Type B pancreatic cell (in vitro differentiated cells): ENCODE measurements at places on chromosomes 7 and 10. TPM values are rescaled to one million over a fixed set of nuclear protein-coding genes. Genes with fewer than 3 reads are reported as not detected.

GRCh38 chr7:10268034-10268433, 705.6 kb upstream of the PHF14 start:
- DNase-seq: no peak

GRCh38 chr10:132881186-132881920, 61.0 kb downstream of the CFAP46 start:
- DNase-seq: peak; percentile 60

PON3 gene
- 0.17 and 1.2 TPM in 2 replicates for total RNA-seq

DNA sequence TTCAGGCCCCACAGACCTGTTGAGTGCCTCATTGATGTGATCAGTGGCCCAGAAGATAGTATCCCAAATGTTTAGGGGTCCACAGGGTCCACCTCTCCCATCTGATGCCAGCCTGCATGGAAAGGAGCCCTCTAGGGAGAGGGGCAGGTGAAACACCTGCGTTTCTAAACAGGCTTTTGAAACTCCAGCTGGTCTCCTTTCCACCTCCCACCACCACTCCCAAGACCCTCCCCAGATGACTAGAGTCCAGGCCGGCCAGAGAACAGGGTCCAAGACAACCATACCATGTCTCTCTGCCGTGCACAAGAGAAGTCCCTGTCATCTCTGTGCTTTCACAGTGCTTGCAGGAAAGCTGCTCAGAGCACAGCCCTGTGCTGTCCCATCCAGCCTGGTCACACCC, 105.0 kb upstream of the NANOS1 start:
- peak; percentile 37 for DNase-seq

GRCh38 chr7:155984609-155985405, 172.5 kb upstream of the SHH start:
- peak; percentile 45 for DNase-seq

WAPL gene
- 41.3 and 42.4 TPM in 2 replicates for total RNA-seq

DNA sequence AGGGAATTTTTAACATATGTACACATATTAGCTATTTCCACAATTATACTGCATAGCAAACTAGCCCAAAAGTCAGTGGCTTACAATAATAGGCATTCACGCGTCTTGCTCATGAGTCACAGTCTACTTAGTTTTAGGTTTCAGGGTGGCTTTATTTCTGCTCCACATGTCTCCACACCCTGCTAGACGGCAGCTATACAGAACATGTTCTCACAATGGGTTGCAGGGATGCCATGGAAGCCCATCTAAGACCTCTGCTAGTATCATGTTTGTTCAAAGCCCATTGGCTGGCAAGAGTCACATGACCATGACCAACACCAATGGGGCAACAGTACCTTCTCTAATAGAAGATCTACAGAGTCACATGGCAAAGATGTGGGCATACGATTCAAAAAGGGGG, 96.3 kb upstream of the NEBL start:
- no peak for DNase-seq

STK17A gene
- 11.0 and 16.7 TPM in 2 replicates for total RNA-seq

GPC2 gene
- total RNA-seq: 20.6 and 53.3 TPM in 2 replicates

DNA sequence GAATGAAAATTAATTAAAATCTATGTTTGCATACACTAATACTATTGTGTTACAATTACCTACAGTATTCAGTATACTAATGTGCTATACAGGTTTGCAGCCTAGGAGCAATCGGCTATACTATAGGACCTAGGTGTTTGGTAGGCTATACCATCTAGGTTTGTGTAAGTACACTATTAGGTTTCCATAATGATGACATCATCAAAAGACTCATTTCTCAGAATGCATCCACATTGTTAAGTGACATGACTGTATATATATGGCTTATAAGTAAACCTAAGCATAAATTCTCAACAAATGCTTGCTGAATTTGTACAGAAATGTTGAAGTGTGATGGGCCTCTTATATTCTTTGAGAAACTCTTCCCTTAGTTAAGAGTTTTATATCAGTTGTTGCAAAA, 206.5 kb upstream of the ZWINT start:
- no peak for DNase-seq

GRCh38 chr10:115026056-115026745, 67.0 kb upstream of the ATRNL1 start:
- no peak for DNase-seq

- DNase-seq: no peak
Measured at GRCh38 chr7:51158211-51158610, 158.4 kb downstream of the COBL start.

- DNase-seq: no peak
Measured at GRCh38 chr7:106518967-106519366, 142.0 kb downstream of the CCDC71L start.

NODAL gene
- not detected in 2 replicates for total RNA-seq

DNA sequence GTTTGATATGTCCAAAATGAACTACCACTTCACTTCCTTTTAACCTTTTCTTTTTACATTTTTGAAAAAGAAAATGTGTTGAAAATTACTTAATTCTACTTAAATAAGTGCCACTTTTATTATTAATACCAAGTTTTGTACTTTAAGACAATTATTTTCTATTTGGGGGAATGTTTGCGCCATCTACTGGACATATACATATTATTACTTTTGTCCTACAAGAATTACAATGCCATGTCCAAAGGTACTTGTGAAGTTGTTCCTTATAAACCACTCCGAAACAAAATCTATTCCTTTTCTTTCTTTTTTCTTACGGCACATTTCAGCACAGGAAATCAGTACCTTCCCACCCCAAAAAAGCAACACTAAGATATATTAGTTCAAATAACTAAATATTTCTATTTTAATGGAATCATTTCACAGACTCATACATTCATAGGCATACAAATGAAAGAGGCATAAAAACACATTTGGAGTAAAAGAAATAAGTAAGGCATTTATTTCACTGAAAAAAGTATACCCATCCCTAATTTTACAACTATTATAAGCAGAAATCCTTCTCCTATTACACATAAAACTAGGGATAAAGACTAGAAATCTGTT, 169.9 kb downstream of the RNF133 start:
- DNase-seq: no peak

PTF1A gene
- 0.51 and 1.4 TPM in 2 replicates for total RNA-seq

GRCh38 chr10:103510791-103511752, 17.6 kb downstream of the NEURL1 start:
- no peak for DNase-seq

SAP25 gene
- 3.1 and 5.6 TPM in 2 replicates for total RNA-seq

DNA sequence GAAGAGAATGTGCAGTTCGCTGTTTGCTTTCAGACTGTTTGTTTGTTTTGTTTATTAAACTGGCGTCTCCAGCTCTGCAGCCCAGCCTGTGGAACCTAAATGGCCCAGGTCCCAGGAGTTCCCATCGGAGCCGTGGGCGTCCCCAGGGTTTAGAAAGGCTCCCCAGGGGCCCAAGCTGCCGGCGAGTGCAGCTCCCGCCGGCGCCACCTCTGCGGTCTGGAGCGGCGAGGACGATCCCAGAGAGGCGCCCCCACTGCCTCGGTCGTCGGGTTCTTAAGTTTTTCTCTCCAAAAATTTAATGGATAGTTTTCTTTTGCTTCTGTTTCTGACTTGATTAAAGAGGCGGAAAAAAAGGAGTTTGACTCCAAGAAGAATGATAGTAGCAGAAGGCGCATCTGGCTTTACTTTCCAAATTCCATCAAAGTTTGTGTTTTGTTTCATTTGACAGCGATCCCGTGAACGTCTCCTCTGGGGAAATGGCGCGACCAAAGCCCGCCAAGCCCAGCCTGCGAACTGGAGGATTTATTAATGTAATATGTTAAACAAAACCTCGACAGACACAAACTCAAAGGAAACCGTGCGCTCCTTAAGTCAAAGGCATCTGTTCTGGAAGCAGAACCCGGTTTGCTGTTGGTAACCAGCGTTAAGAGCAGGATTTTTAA, 718 bp upstream of the FZD1 start:
- no peak for DNase-seq

C10orf71 gene
- total RNA-seq: not detected in 2 replicates
